ENCODE measurements at places on chromosomes 4 and X.

GRCh38 chr4:143773998-143774895 is 73.8 kb upstream of the FREM3 start:
- no peak for DNase-seq

GRCh38 chr4:87363552-87363951 is 27.4 kb downstream of the HSD17B11 start:
- DNase-seq = no peak

DNA sequence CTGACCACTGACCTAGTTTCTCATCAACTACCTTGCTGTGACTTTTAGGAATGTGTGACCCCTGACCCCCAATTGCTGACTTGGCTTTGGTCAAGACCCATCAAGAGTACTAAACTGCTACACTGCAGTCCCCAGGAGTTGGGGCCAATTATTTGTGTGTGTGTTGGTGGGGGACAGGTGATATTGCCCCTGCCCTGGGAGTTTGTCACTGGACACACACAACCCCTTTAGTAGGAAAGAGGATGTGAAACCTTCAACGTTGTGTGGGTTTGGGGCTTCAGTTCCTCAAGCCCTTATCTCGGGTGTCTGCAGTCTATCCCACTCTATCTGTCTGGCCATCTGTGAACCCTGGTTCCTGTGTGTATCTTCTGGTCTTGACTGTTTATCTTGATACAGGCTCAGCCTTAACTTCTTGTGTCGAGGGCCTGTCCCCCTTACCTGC is 6.5 kb downstream of the SASH3 start:
- DNase-seq = no peak

- no peak for DNase-seq
Measured at GRCh38 chr4:152106781-152107321, 346.0 kb upstream of the GATB start.

DNA sequence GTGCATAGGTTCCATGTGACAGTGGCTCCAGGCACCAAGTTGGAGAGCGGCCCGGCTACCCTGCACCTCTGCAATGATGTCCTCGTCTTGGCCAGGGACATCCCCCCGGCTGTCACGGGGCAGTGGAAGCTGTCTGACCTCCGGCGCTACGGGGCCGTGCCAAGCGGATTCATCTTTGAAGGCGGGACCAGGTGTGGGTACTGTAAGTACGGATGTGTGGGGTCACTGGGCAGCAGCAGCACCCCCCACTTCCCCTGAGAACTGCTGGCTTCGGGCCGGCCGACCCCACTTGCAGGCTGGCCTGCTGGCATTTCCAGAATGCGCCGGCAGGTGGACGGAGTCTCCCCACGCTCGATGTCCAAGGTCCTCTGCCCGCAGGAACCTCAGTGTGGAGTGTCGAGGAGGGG is 13.2 kb downstream of the DOK7 start:
- DNase-seq = no peak

- no peak for DNase-seq
Measured at GRCh38 chr4:184328022-184328736, 110.5 kb upstream of the ENPP6 start.

DNA sequence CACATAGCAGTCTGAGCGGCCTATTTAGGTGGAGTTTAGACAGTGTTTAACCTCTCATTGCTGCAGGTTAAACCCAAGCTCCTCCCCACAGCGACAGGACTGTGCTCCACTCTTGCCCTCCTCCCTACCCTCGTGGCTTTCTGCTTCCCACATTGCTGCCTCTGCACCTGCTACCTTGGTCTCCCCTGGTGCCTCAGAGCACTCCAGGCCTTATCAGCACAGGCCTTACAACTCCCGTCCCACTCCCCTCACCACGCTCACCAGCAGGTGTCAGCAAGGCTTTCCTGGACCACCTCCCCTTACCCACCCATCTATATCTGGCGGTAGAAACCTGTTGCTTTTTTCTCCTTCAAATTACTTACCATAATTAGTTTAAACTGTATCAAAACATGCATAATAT is 18.6 kb downstream of the HELT start:
- DNase-seq = no peak

GRCh38 chrX:48467281-48467761 is 2.7 kb downstream of the SLC38A5 start:
- DNase-seq = no peak

DNA sequence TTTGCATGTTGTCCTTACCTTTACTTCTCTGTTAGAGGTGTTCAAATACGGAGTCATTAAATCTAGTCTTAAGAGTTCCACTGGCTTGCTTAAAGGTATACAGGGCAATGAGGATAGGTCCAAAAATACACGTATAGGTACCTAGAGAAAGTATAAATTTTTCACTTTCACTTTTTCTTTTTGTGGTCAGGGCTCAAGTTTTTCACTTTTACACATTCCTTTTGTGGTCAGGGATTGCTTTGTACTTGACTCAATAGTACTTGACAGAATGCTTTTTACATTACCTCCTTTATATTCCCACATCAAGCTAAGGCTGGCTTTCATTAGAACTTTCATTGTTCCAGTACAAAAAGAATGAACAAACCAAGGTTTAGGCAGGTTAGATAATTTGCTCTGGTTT is 21.7 kb downstream of the TMEM184C start:
- no peak for DNase-seq

DNA sequence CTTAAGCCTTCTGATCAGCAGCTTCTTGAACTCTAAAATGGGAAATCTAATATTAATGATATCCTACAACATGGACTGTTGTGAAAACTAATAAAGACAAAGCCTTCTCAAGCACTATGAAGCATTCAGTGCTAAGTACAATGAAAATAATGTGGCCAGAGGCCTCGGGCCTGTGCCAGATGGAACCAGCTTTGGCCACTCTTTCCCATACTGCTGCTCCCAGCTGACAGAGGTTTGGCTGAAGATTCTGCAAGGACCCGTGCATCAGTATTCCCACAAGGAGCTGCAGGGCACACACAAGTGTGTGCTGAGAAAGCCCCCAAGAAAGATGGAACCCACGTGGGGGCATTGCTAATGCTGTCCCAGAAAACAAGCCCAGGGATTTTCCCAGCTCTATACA is 60.5 kb upstream of the RPL34 start:
- no peak for DNase-seq

DNA sequence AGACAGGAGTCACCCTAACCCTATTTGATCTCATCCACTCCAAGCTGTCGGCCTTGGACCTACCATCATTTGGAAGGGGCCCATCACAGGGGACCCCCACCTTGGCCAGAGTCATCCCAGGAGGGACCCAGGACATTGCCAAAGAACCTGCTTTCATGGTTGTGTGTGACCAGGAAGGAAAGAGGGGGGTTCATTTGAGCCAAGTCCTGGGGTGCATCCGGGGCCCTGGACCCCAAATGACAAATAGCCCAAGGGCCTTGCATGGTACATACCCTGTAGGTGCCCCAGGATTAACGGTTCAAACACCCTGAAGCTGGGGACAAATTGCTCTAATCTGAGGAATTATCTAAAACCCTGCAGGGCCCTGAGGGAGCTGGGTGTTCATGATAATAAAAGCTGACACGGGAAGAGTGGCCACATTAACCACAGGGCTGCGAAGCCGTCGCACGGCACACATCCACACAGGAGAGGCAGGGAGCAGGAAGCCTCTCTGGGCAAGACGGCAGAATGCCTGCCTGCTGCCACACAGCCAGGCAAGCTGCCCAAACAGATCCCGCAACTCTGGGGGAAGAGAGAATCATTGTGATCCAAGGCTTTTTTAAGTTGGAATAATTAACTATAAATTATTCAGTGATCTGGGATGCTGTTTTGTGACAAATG is 28.2 kb upstream of the PPP2R2C start:
- no peak for DNase-seq

DNA sequence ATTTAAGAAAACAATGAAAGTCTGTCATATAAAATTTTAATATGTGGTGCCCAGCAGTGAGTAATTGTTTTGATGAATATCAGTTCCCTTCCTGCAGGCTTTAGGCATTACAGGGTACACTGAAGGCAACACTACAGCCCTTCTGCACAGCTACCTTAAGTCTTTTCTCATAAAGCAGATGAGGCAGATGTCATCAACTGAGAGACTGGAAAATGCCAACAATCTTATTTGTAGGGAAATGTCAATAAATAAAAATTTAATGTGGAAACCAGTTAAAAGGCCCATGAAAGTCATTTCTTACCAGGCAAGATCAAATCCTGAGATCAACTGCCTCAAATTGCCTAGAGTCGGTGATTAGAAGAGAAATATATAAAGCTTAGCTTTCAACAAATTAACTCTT is 193.4 kb upstream of the NWD2 start:
- DNase-seq = no peak

DNA sequence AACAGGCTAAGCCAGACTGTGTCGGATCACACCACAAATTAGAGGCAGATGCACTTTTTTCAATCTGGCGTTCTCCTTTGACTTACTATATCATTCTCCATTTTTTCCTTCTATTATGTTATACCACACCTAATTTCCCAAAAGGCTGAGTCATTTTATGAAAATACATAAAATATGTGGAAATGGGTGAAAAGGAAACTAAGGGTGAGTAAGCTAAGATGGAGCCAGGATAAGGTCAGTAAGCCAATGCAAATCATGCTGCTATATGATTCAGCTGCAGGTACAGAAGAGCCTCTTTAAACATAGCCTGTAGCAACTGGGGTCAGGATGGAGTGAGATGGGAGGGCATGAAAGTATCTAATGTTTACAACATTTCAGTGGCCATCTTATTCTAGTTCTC is 94.0 kb upstream of the TEX13A start:
- no peak for DNase-seq

GRCh38 chr4:133147286-133147821 is 1.7 kb upstream of the PCDH10 start:
- no peak for DNase-seq

DNA sequence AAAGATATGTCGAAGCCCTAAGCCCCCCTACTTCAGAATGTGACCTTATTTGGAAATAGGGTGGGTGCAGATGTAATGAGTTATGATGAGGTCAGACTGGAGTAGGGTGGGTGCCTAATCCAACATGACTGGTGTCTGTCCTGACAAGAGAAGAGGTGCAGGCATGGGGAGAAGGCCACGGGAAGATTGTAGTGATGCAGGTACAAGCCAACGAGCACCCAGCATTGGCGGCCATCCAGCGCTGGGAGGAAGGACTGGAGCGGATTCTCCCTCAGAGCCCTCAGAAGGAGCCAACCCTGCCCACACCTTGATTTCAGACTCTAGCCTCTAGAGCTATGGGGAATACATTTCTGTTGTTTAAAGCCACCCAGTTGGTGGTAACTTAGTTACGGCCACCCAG is 237.2 kb downstream of the EVC2 start:
- no peak for DNase-seq

GRCh38 chr4:128517739-128518510 is 230.3 kb upstream of the PGRMC2 start:
- DNase-seq = no peak

DNA sequence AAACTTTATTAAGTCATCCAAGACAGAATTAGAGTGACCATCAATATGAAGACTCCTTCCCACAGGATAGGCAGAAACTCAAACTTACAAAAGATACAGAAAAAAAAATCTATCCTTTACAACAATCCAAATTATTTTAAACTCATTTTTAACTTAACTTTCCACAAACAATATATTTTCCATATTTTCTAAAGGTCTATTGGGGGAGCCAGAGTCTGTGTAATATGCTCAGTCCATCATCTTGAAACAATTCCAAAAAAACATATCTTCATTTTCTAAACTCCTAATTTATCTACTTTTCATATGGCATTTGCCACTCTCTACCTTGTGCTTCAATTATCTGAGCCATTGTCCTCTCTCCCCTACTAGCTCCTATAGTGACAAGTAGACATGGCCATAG is 378.1 kb downstream of the PDGFC start:
- DNase-seq = no peak

DNA sequence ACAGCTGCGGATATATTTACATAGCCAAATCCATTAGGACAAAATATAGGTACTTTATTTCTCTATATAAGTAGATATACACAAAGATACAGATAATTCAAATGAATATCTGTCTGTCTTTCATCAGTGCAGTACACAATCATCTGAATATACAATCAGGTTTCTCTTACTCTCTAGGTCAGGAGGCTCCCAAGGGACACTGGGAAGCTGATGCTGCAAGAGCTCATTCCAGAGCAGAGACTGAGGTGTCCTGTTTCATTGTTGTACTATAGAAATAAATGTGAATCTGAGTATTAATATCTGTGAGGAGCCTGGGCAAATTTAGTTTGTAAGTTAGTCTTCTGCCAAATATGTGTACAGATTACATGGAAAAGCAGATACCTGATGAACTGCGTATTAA is 4.2 kb downstream of the TLL1 start:
- no peak for DNase-seq

GRCh38 chrX:107760304-107761077 is 15.1 kb downstream of the TSC22D3 start:
- DNase-seq = no peak

DNA sequence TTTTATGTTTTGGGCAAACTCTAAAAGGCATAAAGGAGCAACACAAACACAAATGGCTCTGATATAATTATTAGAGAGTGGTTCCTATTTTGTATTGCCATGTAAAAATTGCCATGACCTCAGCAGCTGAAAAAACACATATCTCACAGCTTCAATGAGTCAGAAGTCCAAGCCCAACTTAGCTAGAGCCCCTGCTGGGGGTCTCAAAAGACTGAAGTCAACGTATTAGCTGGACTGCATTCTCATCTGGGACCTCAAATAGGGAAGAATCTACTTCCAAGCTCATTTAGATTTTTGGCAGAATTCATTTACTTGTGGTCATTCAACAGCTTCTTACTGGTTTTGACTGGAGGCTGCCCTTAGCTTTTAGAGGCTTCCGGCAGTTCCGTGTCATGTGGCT is 47.4 kb downstream of the FREM3 start:
- no peak for DNase-seq

GRCh38 chr4:100288811-100289529 is 98.7 kb upstream of the DDIT4L start:
- no peak for DNase-seq

DNA sequence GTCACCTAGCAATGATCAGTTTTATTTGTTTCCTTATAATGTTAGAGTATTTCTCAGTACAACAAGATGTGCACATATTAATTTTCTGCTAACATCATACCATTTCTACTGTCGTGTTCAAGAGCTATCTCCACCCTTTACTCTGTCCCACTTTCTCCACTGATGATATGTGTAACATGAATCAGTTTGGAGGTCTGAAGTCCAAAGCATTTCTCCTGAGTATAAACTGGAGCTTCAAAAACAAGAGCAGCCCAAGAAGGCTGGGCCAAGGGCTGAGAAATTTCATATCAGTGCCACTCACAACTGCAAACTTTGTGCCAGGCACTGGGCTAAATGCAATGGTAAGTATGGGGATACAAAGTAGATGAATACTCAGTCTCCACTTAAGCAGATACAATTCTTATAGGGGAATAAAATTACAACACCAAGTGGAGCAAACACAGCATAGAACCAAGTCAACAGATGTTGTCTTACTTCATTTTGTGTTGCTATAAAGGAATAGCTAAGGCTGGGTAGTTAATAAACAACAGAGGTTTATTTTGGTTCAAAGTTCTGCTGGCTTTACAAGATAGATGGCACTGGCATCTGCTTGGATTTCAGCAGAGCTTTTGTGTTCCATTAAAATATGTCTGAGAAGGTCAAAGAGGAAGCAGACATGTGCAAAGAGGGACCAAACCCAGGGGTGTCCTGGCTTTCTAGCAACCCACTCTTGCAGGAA is 44.2 kb downstream of the AMELX start:
- DNase-seq = no peak

Measured in activated CD4-positive, alpha-beta T cell treated with anti-CD3 and anti-CD28 coated beads for 4 hours (primary cell).